ENCODE measurements at places on chromosomes 12 and 14. TPM values are rescaled to one million over a fixed set of nuclear protein-coding genes. Genes with fewer than 3 reads are reported as not detected.

Gene CEBPE
- 0.25 TPM for total RNA-seq

Gene NTF3
- total RNA-seq = not detected

Gene PLBD1
- total RNA-seq = 1.8 TPM

Gene PDZRN4
- not detected for total RNA-seq

Gene NKX2-1
- not detected for total RNA-seq

Gene CPNE6
- not detected for total RNA-seq

- H3K4me1 ChIP-seq = no peaks in the 10 kb centered on the region
- no peak overlapping the region for H3K4me3 ChIP-seq
Measured at GRCh38 chr12:118711185-118711584, 270.2 kb upstream of the SRRM4 start.

- no peaks in the 10 kb centered on the region for H3K27me3 ChIP-seq
- DNase-seq = no peak
- H3K4me1 ChIP-seq = peaks cover 22% of the 10 kb centered on the region
- H3K36me3 ChIP-seq = no peaks in the 10 kb centered on the region
- peak overlapping the region; percentile 90 for H3K27ac ChIP-seq
Measured at GRCh38 chr14:24081739-24082211, 10.4 kb downstream of the CPNE6 start.

DNA sequence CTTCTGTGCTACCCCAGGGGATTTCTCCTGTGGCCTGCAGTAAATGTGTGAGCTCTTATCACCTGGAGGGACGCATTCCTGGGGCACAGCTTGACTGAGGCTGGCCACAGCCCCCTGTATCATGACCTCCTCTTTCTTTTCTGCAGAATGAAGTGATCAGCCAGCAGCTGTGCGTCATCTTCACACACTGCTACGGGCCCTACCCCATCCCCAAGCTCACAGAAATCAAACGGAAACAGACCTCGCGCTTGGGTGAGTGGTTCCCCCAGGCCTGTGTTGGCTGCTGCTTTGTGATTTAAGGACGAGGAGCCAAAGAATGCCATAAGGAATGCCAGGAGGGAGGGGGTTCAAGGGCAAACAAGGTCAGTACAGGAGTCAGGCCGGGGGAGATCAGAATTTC is 50.5 kb upstream of the PWP1 start:
- H3K27ac ChIP-seq = no peak overlapping the region
- H3K27me3 ChIP-seq = no peaks in the 10 kb centered on the region
- peaks cover 10% of the 10 kb centered on the region for H3K36me3 ChIP-seq
- DNase-seq = no peak
- no peak overlapping the region for H3K4me3 ChIP-seq
- peaks cover 3% of the 10 kb centered on the region for H3K4me1 ChIP-seq

DNA sequence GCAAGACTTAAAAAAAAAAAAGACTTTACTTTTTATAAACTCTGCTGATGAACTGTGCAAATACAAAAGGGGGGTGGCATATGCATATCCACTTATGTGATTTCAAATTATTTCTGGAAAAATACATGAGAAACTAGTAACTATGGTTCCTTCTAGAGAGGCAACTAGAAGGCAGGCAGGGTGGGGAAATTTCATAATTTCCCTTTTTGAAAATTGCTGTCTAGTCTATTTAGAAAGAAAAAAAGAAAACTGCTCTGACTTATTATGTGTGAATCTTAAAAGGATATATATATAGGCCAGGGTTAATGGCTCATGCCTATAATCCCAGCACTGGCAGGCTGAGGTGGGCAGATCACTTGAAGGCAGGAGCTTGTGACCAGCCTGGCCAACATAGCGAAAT is 42.3 kb downstream of the ANAPC7 start:
- no peak overlapping the region for H3K4me3 ChIP-seq
- H3K4me1 ChIP-seq = no peaks in the 10 kb centered on the region
- H3K36me3 ChIP-seq = no peaks in the 10 kb centered on the region
- DNase-seq = no peak
- no peaks in the 10 kb centered on the region for H3K27me3 ChIP-seq
- H3K27ac ChIP-seq = no peak overlapping the region

DNA sequence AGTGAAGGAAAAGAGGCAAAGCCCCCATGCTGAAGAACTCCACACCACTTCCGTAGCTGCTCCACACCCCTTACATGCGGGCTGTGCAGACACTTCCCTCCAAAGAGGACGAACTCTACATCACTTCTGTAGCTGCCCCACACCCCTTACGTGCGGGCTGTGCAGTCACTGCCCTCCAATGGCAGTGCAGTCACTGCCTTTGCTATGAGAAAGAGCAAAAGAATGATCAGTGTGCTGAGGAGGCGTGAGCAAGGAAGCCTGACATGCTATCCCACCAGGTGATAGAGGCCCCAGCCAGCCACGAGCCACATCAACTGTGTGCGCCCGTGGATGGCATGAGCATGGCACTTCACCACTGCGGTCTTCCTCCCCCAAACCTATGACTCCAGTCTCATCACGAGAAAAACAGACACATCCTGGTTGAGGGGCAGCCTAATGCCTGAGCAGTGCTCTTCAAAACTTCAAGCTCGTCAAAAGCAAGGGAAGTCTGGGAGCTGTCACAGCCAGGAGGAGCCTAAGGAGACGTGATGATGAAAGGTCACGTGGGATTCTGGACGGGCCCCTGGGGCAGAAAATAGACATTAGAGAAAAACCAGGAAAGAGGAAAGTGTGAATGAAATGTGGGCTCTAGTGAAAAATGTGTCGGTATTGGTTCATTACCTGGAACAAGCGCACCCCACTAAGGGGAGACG is 60.8 kb upstream of the C14orf180 start:
- DNase-seq = no peak
- no peaks in the 10 kb centered on the region for H3K4me1 ChIP-seq
- no peaks in the 10 kb centered on the region for H3K36me3 ChIP-seq
- H3K4me3 ChIP-seq = peak overlapping the region; percentile 28
- peaks cover 17% of the 10 kb centered on the region for H3K27me3 ChIP-seq

DNA sequence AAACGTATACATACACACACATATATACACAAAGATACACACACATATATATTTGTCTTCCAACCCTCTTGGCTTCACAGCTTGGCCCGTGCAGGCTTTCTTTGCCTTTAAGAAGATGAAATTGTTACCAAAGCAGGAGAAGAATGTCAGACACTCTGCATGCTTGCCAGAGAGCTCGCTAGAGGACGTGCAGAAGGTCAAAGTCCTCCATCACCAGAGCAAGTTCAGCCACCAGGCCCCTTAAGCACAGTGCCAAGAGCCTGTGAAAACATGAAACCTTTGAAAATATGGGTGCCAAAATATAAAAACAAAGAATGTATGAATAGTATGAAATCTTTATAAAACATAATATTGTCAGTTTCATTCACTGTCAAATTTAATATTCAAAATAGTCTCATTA is 14.9 kb upstream of the MCRS1 start:
- peaks cover 16% of the 10 kb centered on the region for H3K4me1 ChIP-seq
- no peak overlapping the region for H3K4me3 ChIP-seq
- peaks cover 5% of the 10 kb centered on the region for H3K36me3 ChIP-seq
- no peak for DNase-seq
- H3K27ac ChIP-seq = no peak overlapping the region
- no peaks in the 10 kb centered on the region for H3K27me3 ChIP-seq

DNA sequence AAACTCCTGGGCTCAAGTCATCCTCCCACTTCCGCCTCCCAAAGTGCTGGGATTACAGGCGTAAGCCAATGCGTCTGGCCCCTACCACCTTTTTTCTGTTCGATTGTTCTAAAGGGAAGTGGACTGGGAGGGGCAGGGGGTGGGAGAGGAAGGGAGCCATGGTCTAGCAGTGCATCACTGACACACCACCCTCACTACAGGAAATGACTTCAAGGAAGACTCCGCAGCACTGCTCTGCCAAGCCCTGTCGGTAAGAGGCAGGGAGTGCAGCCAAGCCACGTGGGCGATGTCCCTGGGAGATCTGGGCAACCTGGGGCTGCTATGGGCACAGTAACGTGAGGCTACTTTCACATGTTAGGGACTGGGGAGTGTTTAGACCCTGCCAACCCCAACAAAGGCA is 18.0 kb downstream of the LRRC74A start:
- H3K4me1 ChIP-seq = peaks cover 6% of the 10 kb centered on the region
- peak overlapping the region; percentile 44 for H3K27ac ChIP-seq
- DNase-seq = no peak
- H3K36me3 ChIP-seq = peaks cover 3% of the 10 kb centered on the region

- no peaks in the 10 kb centered on the region for H3K27me3 ChIP-seq
- H3K4me3 ChIP-seq = no peak overlapping the region
- H3K27ac ChIP-seq = no peak overlapping the region
- H3K36me3 ChIP-seq = no peaks in the 10 kb centered on the region
- no peak for DNase-seq
Measured at GRCh38 chr14:53845813-53846693, 110.6 kb downstream of the BMP4 start.

DNA sequence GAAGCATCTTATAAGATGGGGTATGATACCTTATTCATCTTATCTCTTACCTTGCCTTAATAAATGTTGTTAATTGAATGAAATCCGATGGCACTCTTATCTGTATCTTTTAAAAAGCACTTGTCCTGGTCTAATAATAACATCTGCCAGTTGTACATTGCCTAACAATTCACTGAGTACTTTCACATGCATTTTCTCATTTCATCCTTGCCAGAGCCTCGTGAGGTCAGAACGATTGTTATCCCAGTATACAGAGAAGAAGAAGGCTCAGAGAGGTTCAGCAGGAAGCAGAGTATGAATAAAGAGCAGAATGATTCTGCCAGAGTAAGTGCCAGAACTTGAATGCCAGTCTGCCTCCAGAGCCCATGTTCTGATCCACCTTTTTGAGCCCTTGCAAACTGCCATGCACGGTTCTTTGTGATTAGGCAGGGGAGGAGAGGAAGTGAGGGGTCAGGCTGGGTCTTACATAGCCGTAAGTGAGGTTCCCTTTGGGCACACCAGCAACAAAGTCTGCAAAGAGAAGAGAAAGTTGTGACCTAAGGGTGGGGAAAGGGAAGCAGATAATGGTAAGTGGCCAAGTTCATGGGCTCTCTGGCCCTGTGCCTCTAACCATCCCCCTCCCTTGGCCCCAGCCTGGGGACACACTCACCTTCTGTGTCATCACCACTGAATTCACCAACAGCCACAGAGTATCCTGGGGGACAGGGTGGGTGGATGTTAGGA is 11.7 kb downstream of the ITGA5 start:
- peak overlapping the region; percentile 92 for H3K27ac ChIP-seq
- peaks cover 23% of the 10 kb centered on the region for H3K36me3 ChIP-seq
- peaks cover 33% of the 10 kb centered on the region for H3K4me1 ChIP-seq

GRCh38 chr12:22285846-22286245 is 48.7 kb downstream of the ST8SIA1 start:
- H3K4me3 ChIP-seq = no peak overlapping the region
- no peak for DNase-seq
- no peaks in the 10 kb centered on the region for H3K27me3 ChIP-seq

DNA sequence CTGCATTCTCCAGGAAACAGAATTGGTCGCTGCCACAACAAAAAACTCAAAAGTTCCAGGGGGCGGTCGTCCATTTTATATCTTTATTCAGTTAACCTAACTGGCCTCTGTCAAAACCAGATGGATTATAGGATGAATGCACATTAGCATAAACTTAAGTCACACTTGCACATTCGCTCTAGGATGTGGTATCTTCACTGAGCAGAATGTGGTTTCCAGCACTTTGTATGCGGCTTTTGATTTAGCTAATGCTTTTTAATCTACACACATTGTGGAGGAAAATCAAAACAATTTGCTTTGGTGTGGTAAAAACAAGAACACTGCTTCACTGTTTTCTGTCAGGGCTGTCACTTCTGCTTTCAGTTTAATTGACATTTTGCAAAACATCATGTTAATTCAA is 4.5 kb downstream of the TAS2R50 start:
- H3K27ac ChIP-seq = no peak overlapping the region
- no peaks in the 10 kb centered on the region for H3K27me3 ChIP-seq
- no peak for DNase-seq

DNA sequence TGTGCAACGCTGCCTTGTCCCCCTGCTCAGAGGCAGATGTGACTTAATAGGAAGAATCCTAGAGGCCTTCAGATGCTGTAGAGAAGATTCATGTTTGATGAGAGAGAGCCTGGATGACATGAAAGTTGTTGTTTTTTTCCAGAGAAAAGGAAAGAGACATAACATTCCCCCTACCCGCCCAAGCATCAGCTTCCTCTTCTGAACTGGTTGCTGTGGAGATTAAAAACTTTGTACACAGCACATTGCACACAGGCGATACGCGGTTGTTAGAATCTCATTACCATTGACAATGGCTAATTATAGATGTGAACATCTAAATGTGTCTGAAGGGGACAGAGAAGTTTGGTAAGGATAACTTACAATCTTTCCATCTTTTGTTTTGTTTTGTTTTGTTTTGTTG is 13.6 kb upstream of the ETFBKMT start:
- H3K36me3 ChIP-seq = peaks cover 5% of the 10 kb centered on the region
- no peak overlapping the region for H3K4me3 ChIP-seq
- peaks cover 8% of the 10 kb centered on the region for H3K27me3 ChIP-seq
- DNase-seq = no peak

- H3K27me3 ChIP-seq = peaks cover 12% of the 10 kb centered on the region
- no peaks in the 10 kb centered on the region for H3K4me1 ChIP-seq
- H3K36me3 ChIP-seq = no peaks in the 10 kb centered on the region
- H3K27ac ChIP-seq = no peak overlapping the region
- H3K4me3 ChIP-seq = no peak overlapping the region
- DNase-seq = no peak
Measured at GRCh38 chr12:7324176-7324575, 20.3 kb downstream of the ACSM4 start.

GRCh38 chr12:19507823-19508222 is 68.5 kb downstream of the AEBP2 start:
- no peaks in the 10 kb centered on the region for H3K27me3 ChIP-seq
- no peak for DNase-seq
- peak overlapping the region; percentile 91 for H3K27ac ChIP-seq
- H3K4me3 ChIP-seq = no peak overlapping the region
- H3K36me3 ChIP-seq = peaks cover 14% of the 10 kb centered on the region

- H3K4me3 ChIP-seq = no peak overlapping the region
- no peak overlapping the region for H3K27ac ChIP-seq
- no peaks in the 10 kb centered on the region for H3K36me3 ChIP-seq
- H3K27me3 ChIP-seq = peaks cover 20% of the 10 kb centered on the region
Measured at GRCh38 chr12:130746546-130746945, 30.4 kb upstream of the RIMBP2 start.

DNA sequence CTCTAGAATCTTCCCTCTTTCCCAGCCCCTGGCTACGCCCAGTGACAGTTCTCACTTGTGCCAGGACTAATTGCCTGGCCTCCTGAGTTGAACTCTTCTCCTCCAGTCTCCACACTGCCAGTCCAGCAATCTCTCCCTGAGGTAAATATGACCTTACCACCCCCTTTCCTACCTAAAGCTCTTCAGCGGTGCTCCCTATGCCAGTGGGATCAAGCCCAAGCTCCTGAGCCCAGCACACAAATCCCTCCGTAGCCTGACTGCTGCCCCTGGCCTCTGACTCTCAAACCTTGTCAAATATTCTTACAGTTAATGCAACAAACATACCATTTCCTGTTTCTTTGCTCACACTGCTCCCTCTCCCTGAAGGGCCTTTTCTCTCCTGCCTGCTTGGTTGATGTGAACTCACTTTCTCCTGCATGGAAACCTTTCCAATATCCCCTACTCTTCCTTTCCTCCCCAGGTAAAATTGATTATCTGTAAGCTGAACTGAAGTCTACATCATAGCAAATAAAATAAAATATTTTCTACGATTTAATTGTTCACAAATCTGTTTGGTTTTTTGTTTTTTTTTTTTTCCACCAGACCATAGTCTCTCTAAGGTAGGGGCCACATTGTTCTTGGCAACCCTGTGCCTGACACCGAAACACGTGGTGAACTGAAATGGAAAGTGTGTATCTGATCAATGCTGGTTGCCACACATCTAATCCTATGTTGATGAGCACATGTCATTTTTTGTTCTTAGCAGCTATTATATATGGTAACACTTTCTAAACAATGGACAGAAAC is 147.5 kb downstream of the SLC38A6 start:
- H3K4me1 ChIP-seq = peaks cover 6% of the 10 kb centered on the region
- H3K36me3 ChIP-seq = peaks cover 2% of the 10 kb centered on the region
- no peak overlapping the region for H3K27ac ChIP-seq
- no peak for DNase-seq
- peaks cover 28% of the 10 kb centered on the region for H3K27me3 ChIP-seq
- H3K4me3 ChIP-seq = no peak overlapping the region

Data from T-helper 17 cell (primary cell).